NCI-H1436 (cell line): ENCODE measurements at places on chromosomes 12 and 14.

- DNase-seq, result no peak
Observed at GRCh38 chr12:131381716-131382430, 329.0 kb upstream of the SFSWAP start.

DNA sequence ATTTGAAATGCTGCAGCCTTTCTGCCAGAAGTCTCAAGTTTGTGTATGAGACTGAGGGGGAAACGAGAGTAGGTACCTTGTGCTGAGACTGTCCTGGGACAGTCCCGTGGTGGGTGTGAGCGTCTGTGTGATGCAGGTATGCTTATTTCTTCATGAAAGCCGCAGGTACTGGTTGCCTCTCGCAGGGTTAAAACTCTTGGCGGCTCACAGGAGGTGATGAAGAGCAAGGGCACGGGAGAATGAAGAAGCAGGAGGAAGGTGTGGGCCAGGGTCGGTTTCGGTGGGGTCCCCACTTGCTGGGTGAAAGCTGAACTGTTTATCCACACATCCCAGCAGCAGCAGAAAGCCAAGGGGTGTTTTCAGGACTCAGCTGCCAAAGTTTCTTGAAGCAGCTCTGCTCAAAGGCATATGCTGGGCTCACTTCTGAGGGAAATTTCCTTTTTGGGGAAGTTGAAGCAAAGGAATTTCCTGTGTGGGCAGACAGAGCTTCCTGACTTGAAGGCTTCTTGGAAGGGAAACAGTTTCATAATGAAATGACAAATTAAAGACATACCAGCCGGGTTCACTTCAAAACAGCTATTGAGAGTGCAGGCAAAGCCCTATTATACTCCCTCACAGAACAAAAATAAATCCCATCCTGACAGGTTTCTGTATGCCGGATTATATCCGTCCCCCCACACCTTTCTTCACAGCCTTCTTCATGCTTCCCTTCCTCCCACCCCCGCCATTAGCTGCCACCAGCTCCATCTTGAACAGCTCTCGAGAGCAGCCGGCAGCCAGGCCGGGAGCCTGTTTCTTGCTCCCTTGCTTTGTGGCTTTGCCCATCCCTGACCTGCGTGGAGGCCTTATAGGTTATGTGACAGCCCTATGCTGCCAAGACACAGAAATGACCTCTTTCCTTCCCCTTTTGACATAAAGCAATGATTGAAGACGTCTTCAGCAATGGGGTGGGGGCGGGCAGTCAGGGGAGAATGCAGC lies 116.6 kb downstream of the ETV6 start:
- DNase-seq, result no peak

DNA sequence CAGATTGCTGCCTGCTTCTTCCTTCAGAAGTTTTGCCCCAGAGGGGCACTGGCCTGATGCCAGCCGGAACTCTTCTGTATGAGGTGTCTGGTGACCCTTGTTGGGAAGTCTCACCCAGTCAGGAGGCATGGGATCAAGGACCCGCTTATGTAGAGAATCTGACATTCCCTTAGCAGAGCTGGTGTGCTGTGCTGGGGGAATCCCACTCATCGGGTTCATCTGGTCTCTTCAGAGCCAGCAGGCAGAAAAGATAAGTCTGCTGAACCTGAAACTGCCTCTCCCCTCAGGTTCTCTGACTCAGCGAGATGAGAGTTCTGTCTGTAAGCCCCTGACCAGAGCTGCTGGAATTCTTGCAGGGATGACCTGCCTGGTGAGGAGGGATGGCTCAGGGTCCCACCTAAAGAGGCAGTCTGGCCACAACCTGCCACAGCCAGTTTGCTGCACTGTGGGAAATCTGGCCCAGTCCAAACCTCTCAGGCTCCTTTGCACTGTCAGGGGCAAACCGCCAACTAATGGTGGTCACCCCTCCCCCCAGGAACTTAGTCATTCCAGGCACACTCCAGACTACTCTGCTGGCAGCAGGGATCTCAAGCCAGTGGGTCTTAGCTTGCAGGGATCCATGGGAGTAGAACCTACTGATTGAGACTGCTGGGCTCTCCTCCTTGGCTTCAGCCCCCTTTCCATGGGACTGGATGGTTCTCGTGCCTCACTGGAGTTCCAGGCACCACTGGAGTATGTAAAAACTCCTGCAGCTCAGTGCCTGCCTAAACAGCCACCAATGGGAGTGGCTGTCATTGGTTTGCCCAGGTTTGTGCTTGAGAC lies 4.1 kb downstream of the CLEC2D start:
- no peak for DNase-seq

- no peak for DNase-seq
Observed at GRCh38 chr12:22658214-22658613, 33.2 kb downstream of the ETNK1 start.

DNA sequence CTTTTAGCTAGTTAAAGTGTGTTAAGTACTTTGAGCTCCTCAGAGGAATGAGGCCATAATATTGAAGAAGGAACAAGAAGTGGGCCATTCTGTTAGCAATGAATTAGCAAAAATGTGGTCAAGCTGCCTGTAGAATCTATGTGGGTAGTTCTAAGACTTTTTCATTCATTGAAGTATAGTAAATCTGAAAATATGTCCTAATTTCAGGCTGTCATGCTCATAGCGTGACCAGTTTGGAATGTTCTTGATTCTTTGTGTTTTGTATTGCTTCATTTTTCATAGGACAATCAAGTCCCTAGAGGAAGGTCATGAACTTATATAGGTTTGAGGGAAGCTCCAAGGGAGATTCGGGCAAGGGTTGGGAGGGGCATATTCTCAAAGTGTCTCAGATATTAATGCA lies 11.4 kb downstream of the ATP23 start:
- no peak for DNase-seq

DNA sequence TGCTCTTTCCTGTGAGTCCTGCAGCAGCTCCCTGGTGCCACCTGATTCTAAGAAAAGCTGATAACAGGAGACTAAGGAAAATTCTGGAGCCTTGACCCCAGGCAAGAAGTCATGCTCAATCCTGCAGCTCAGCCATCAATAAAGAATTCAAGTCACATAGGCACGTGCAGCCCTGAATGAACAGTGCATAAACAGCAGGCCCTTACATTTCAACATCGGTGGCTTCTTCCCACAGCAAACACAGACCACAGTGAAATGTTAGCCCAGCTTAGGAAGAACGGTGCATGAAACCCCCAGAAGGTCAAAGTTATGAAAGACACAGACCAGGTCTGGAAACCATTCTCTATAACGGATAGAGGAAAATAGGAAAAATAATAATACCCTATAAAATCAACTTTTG lies 10.5 kb downstream of the CINP start:
- DNase-seq, result no peak

DNA sequence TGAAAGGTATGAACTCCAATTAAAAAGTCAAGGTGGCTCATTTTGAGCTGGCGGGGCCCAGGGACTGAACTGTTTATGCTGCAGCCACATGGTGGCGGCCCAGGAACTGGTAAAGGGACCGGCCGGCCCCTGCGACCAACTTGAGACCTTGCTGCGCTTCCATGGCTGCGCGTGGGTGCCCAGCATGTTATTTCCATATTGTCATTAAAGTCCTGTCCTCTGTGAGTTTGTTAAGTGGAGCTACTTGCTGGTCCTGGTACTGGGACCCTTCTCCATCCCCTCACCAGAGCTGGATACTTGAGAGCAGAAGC lies 62.3 kb downstream of the BEGAIN start:
- no peak for DNase-seq

- no peak for DNase-seq
Observed at GRCh38 chr12:68042212-68042699, 53.0 kb downstream of the IFNG-AS1 start.

GRCh38 chr12:101785671-101786070 lies 45.1 kb downstream of the GNPTAB start:
- DNase-seq, result no peak

- no peak for DNase-seq
Observed at GRCh38 chr12:66552716-66553115, 126.2 kb downstream of the GRIP1 start.

DNA sequence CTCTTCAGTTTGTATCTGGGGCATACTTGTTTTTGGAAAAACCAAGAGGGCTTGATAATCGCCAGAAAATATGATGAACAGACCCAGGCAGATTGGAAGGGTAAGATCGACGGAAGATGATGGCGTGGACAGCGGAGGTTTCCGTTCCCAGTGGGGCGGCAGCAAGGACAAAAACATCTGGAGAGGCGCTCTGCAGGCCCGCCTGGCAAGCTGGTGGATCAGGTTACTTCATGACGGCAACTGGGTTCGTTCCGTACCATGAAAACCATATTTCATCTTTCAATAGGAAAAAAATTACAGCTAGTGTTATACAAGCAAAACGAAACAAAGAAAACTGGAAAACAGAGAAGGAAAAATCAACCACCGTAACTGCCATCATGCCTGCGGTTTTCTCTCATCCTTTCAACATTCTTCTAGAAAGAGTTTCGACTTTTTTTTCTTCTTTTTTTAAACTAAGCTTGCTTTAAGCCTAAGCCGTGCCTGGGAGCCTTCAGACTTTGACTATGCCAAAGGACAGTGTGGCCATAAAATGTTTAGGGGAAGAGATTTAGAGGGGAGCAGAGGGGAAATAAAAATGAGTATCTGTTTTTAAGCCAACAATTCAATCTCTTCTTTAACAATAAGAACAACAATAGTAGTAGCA lies 210.5 kb downstream of the FOXN3 start:
- DNase-seq, result no peak

DNA sequence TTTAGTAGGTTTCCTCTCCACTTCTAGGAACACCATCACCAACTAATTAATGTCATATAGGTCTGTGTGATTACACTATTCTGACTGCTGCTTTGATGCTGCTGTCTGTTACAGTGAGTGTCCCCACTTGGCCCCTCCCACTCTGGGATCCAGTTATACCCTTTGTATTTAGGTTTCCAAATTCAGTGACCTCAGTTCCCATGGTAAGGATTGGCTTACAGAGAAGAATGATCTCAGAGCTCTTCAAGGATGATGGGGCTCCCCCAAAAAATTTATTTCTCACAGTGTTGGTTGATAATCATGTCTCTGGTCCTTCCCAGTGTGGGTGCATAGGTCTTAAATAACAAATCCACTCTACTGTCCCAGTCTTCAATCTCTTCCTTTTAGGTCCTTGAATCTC lies 210.0 kb upstream of the MYL2 start:
- no peak for DNase-seq

- no peak for DNase-seq
Observed at GRCh38 chr14:33692762-33693161, 258.1 kb downstream of the EGLN3 start.

DNA sequence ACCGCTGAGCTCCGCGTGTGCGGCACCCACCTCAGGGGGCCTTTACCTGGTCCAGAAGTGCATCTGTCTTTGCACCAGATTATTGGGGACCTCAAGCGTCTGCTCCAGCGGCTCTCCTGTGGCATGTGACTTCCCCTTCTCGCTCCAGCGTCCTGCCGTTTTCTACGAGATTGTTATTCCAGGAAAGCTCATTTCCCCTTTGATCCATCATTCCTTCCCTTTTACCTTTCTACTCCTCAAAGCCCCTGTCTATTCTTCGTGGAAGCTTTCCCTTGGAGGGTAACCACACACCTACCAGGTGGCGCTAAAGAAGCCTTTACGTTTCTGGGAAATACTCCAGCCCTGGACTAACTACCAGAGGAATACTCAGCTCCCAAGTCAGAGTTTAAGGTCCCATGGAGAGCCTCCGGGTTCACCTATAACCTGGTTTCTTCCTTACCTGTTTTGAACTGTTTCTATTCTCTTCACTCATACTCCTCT lies 1.5 kb downstream of the FKBP4 start:
- no peak for DNase-seq

DNA sequence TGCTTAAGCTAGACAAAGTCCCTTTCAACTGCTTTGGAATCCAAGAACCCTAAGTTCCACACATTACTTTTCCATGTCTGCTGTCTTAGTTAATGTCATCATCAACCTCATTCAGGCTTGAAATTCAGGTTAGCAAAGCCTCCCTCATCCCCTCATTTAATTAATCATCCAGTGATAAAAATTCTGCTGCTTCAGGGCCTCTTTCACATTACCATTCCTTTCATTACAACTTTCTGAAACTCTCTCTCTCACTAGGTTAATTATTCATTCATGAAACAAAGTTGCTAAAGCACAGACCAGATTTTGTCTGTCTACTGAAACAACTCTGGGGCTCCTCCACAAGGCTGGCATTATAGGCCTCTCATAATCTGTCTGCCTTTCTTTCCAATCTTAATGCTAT lies 9.4 kb upstream of the VTI1B start:
- no peak for DNase-seq

DNA sequence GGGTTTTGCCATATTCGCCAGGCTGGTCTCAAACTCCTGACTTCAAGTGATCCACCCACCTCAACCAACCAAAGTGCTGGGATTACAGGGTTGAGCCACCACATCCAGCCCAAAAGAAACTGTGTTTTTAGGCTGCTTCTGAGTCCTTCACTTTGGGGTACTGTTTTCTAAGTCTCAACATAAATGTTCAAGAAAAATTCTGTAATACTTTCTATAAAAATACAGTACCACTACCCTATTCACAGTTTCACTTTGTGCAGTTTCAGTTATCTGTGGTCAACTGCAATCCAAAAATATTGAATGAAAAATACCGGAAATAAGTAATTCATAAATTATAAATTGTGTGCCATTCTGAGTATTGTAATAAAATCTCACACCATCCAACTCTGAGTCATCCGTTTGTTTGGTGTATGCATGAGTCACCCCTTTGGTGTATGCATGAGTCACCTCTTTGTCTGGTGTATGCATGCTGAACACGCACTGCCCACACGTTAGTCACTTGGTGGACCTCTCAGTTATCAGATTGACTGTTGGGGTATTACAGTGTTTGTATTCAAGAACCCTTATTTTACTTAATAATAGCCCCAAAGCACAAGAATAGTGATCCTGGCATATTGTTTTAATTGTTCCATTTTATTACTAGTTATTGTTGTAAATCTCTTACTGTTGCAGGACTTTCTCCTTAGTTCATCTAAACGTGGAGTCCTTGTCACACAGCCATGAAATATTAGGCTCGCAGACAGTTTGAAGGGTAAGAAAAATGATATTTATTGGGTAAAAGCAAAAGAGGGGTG lies 190.2 kb downstream of the FSCB start:
- DNase-seq, result no peak

- no peak for DNase-seq
Observed at GRCh38 chr14:73232984-73233383, 4.3 kb upstream of the PAPLN start.

- DNase-seq, result no peak
Observed at GRCh38 chr14:30158299-30158698, 230.7 kb upstream of the PRKD1 start.

DNA sequence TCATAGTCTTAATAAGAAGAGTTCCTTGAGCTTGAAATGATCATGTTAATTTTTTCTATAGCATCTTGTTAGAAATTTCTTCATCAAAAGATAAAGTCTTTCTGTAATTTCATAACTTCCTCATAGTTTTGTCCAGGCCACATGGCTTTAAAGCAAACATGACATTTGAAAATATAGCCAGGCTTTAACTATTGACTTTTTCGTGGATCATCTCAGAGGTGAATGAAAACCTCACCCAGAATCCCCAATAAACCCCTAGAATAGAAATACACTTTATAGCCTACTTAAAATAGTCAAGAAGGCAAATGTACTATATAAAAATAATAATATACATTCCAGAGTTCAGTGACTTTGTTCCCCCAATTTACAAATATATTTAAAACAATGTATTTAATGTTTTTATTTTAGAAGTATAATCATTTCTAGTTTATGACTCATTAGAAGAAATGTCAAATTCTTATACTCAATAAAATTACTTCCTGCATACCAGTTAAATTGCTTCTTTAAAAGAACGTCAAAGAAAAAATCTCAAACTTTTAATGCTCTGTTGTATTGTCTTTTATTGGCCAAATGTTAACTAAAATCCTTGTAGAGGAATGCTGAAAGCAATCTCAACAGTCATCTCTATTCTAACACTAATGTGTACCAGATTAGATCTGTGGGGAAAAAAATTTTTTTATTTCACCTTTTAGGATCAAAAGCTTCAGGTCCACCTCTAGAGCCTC lies 21.6 kb downstream of the EXOC5 start:
- no peak for DNase-seq

- no peak for DNase-seq
Observed at GRCh38 chr12:1591034-1591433, 3.3 kb downstream of the FBXL14 start.
